Activated T-cell treated with anti-CD3 and anti-CD28 coated beads for 4 hours (primary cell): ENCODE measurements at places on chromosomes 1 and 21.

DNA sequence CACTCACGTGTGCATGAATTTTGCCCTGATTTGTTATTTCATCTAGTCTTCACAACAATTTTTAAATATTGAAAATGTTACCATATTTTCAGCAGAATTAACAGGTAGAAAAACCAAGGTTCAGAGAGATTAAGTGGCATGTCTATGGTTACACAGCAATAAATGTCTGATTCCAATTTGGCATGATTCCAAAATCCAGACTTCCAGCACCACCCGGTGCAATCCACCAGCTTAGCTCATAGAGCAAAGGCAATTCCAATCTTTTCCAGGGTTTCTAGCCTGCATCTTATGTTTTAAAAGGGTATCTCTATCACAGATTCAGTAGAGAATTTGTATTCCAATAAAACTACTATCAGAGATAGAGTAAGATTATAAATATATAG is 161.8 kb downstream of the TPR start:
- no peak for DNase-seq

DNA sequence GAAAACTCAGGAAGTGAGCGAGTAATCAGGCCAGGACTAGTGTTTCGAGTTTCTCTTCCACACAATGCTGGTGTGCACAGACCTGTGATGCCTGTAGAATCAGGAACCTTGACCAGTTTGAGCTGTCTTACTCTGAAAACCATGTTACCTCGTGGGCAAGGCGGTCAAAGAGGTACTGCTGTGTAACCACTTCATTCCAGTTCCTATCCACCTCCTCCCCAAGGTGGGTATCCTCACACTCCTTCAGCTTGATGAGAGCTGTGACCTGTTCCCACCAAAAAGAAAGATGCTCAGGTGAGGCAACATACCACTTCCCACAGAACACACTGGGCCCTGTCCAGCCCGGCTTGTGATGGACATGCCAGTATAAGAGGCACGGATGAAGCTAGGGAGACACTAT is 88.1 kb downstream of the NRDC start:
- DNase-seq: no peak

DNA sequence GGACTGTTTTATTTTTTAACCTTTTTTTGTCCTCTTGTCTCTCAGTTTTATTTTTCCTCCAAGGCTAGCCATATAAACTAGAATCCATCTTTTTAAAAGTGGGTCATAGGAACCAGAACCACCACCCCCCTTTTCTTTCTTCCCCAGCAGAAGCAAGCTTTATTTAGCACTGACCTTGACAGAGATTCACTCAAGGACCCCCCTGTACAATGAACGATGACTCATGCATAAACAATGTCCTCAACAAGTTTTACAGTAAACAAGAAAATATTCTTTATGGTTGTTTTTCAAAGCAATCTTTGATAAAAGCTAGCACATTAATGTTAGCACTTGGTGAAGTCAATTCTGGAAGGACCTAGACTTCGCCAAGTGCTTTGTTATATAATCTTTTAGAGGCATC is 14.1 kb downstream of the PKN2 start:
- no peak for DNase-seq

DNA sequence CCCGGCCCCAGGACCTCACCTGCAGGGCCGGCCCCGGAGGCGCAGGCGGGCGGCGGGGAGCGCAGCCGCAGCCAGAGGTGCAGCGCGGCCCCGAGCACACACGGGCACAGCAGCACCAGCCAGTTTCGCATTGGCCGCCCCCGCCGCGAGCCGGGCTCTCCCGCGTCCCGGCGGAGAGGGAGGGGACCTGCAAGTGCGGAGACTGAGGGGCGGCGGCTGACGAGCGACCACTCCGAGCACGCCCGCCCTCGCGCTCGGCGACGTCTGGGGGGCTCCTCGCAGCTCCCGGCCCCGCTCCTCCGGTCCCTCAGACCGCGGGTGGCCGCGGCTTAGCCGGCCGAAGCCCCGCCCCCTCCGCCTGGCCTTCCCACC is at the start of gene B3GALNT2:
Gene B3GALNT2, minus strand, starts transcription at position 331 of the 372 bp plus-strand sequence. Its CDS starts 200 bp downstream, at position 131.
- no peak for DNase-seq

DNA sequence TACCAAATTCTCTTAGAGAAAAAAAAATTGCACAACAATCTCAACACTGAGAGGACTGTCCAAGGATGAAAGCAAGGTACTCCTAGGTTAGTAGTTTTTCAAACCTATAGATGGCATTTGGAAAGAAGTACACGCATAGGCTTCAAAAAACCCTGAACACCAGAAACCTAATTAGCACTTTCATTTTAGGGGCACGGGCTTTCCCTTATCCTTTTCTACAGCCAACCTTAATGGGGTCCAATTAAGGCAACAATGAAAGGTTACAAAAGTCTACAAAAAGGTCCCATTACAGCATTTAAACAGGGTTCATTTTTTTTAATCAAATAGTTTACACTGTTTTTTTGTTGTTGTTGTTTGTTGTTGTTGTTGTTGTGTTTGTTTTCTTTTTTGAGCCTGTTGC is 6.2 kb downstream of the KDM5B start:
- DNase-seq: no peak

DNA sequence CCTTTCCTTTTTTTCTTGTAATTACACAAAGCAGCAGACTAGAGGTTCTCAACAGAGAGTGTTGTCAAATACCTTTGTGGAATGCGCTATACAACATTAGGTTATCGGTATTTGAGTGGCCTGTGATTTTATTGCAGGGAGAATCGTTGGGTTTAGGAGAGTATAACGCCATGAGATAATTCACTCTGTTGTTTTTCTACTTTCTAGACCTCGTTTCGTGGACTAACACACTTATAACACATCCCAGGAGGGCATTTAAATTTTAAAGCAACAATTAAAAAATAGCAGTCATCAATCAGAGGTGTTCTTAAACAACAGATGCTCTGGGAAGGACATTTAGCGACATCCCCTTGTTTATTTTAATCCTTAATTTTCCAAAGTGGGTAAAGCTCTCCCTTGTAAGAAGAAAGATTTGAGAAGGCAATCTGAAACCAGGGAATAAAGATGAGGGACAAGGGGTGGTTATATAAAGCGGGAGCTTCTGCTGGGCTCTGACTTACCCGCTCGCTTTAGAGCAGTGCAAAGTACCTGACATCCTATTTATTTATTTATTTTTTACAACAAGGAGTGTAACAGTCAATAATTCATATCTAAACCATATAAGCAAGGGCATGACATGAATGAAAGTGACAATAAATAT is 4.9 kb downstream of the PBX1 start:
- DNase-seq: no peak

DNA sequence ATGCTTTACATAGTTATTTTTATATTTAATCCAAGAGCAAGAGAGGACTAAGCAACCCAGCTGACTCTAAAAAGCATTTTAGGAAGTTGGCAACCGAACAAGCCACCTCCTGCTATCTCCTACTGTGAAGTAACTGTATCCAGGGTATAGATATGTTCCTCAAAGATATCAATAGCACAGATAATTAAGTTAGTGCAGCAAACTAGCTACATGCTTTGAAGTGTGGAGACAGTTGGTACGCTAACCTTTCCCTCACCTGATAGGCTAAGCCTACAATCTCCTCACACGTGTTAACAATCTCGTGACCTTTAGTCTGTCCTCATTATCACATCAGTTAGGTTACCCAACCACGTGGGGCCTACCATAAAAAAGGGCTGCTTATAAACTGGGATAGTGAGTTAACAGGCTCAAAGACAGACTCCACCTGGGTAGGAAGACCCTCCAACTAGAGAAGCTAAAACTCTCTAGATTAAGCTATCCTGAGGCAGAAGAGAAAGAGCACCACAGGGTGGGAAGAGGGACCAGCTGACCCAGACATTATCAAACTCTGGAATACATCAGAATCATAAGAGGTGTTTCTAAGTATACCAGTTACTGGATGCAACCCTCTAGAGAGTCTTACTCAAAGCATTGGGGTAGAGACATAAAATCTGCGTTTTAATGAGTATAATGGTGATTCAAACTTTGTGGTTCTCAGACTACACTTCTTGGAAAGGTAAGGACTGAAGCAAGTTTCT is 340.1 kb upstream of the ESRRG start:
- no peak for DNase-seq

- DNase-seq: peak; percentile 75
Observed at GRCh38 chr1:161305867-161306519, 3.8 kb downstream of the MPZ start.

- no peak for DNase-seq
Observed at GRCh38 chr1:44485229-44485933, 80.3 kb downstream of the RNF220 start.

- DNase-seq: no peak
Observed at GRCh38 chr1:34115233-34115632, 49.8 kb downstream of the CSMD2 start.

DNA sequence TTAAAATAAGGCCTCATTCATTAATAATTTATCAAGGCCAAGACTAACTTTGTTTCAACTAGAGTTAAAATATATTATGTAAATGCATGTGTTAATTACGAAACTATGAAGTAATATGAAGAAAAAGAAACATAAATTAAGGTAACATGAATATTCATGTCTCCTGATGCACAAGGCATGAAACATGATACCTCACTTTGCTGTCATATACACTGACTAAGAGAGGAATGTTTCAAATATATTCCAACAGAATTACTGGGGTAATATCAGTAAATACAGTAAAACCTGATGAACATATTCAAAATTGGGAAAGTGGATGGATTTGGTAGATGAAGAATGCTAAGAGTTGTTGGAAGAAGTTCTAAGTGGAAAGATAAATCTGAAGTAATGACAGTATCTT is 274.6 kb downstream of the LRRC7 start:
- DNase-seq: no peak

DNA sequence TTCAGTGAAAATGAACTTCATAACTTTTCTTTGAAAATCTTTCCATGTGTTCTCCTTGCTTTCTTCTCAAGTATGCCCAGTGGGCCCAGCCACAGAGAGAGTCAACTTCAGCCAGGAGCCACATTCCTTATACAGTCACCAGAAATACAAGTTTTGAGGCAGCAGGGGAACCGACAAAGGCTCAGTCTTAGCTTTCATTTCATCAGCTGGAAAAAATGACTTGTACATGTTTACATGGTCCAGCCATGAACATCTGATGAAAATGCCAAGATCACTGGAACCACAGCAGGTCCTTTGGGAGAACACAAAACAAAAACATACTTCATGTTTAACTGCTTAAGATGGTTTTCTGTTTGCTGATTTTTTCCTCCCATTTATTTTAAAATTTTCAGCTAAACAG is 72.5 kb downstream of the SYDE2 start:
- DNase-seq: no peak

GRCh38 chr1:43554444-43554992 is 23.8 kb downstream of the PTPRF start:
- DNase-seq: no peak

DNA sequence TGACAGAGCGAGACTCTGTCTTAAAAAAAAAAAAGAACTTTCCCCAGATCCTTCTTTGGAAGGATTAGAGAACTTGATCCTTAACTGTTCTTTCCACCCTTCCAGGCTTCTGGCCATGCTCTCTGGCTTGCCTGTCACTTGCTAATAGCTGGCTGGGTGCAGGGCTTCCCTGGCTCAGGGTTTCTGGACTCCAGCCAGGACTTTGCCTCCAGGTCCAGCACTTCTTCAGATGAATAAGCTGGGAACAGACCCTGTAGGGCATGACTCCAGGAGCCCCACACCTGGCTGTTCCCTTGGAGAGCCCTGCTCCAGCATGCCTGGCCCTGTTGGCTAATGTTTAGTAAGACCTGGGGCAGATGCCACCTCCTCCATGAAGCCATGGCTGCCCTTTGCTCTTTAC is 3.3 kb upstream of the NT5C1A start:
- no peak for DNase-seq

- no peak for DNase-seq
Observed at GRCh38 chr1:179327679-179328078, 34.1 kb downstream of the SOAT1 start.

GRCh38 chr1:193951984-193952383 is 765.6 kb upstream of the B3GALT2 start:
- no peak for DNase-seq

DNA sequence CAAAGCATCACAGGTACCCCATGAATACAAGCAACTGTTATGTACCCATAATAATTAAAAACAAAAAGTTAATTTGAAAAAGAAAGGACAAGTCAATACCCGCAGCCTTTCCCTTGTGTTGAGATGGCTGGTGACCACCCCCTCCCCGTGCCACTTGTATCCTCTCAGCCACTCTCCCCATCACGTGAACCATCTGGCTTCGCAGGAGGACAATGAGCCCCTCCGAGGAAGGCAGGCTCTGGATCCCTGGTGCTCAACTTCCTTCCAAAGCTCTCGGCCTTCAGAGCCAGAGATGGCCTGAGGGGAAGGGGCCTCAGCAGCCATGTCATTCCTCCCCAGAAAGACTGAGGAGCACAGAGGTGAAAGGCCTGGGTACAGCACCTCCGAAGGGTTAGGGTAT is 120.4 kb upstream of the RAB4A start:
- DNase-seq: no peak

DNA sequence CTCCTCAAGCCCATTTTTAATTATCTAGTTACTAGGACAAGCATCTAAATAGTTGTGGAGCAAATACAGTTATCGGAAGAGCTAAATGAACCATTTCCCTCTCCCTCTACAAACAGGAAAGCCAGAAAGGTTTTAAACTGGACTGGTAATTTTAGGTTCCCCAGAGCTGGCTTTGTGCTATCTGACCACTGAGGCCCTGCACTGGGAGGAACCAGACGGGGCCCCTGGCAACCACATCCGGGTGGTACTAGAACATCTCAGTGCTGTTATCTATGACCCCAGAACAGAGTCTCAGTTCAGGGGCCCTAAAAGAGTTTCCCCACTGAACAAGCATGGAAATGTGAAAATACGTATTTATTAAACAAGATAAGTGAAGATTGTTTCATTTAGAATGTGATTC is 7.7 kb upstream of the RSPH1 start:
- no peak for DNase-seq

- no peak for DNase-seq
Observed at GRCh38 chr1:211378844-211379243, 52.2 kb downstream of the TRAF5 start.

GRCh38 chr1:87044840-87045239 is 130.4 kb downstream of the HS2ST1 start:
- no peak for DNase-seq

DNA sequence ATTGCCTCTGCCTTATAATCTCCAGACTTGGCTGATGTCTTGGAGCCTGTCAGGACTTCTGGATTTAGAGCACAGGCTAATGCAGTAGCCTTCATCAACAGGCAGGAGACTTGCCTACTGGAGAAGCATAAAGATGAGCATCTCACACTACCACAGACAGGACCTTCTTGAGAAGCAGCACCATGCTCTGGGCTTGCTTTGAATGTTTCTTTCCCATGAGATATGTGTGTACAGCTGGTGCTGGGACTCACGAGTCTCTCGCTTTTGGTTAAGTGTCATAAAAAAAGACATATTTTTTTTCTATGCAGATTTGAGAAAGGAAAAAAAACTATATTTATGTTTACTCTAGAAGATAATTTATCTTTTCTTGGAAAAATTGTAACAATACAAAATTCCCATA is 671.3 kb downstream of the MRPL39 start:
- DNase-seq: no peak
